Cerebellar nuclear complex (tissue), 1 donor: ENCODE measurements at places on chromosomes 4 and X.

GRCh38 chr4:22515145-22515887 lies 550 bp downstream of the ADGRA3 start:
- no peak for DNase-seq

DNA sequence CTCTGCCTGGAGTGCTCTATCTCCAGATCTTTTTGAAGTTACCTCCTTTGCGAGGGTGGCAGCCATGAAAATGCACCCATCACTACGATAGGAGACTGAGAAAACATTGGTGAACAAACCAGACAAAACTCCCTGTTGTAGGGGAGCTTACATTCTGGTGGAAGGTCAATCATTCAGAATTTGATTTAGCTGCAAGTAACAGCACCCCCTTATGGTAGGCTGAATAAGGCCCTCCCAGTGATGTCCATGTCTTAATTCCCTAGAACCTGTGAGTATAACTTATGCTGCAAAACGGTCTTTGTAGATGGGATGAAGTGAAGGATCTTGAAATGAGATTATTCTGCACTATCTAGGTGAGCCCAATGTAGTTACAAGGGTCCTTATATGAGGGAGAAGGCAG lies 5.6 kb upstream of the TEC start:
- no peak for DNase-seq

GRCh38 chrX:49101629-49101984 lies 21.9 kb upstream of the WDR45 start:
- DNase-seq: no peak

DNA sequence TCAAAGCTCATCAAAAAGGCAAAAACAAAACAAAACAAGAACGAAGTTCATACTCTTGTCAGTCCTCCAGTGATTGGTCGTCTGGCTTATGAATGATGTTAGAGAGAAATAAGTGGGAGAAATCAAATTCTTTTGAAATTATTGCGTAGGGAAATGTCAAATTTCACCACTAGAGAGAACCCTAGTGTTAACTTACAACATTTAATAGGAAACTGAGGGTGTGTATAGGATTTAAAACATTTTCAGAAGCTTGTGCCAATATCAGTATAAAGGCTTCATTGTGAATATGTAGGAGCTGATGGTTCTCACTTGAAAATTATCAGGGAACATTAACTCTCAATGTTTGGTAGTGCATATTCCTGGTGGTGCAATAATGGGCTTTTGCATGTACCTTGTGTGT lies 17.4 kb downstream of the ADH6 start:
- no peak for DNase-seq

GRCh38 chr4:18203966-18204365 lies 182.4 kb upstream of the LCORL start:
- no peak for DNase-seq

DNA sequence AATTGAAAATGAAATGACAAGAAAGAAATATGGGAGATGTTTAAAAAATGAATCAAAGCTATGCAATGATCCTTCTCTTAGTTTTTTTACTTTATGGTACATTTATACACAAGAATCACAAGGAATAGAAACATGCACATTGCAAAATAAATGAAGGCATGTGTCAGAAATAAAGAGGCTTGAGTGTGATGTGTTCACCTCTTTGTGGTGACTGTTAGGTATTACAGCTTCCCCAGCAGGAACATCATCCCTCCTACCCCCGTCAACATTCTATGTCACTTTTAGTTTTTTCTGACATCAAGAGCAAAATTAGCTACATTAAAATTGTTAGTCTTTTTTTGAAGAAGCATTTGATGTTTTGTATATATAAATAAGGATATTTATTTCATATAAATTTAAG lies 214.8 kb downstream of the SLC4A4 start:
- DNase-seq: no peak

- DNase-seq: no peak
Measured at GRCh38 chrX:7269991-7270390, 122.0 kb upstream of the PUDP start.

GRCh38 chr4:57639561-57640382 lies 529.6 kb upstream of the IGFBP7 start:
- no peak for DNase-seq

GRCh38 chrX:40149286-40150175 lies 51.8 kb upstream of the BCOR start:
- DNase-seq: no peak
